ENCODE measurements at places on chromosomes 16 and 17.

DNA sequence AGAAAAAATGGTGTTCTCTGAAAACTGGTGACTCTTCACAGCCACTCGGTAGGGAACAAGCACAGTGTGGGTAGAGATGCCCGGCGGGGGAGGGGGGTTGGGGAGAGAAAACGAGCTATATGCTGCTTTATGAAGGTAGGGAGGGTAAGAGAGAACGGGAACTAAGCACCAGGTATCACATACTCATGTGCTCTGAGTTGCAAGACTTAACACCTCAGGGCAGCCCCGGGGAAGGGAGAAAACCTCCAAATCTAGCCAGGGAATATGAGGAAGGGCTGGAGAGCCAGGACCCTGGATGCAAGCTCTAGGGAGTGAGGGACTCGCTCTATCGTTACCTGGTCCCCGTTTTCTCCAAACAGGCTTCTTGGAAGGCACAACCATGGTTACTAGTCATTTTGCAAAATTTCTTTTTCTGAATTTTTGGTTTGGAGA lies 35.3 kb downstream of the HIC1 start:
- no peak for DNase-seq

DNA sequence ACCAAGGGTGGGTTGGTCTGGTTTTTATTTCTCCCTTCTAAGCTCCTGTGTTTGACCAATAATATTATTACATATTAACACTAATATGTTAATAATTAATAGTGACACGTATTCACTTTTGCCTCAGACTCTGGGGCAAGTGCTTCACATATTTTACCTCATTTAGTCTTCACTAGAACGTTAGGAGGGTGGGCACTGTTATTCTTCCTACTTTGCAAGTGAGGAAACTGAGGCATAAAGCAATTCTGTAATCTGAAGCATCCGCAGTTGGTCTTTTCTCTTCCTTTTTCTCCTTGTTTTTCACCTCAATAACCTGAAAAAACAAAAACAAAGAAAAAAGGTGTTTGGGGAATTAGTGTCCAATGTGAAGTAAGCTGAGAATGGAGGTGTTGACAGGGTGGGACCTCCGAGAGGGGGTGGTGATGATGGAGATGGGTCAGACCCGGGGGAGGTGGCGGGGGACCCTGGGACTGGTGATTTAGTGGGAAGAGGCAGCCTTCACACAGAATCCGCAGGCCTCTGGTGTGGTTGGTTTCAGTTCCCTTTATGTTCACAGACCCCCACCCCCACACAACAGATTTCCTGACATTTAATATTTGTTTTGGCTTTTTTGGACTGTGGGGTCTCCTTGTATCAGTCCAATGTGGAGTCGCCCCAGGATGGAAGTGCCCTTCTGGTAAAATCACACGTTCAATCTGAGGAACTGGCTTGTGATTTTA lies 3.7 kb downstream of the CDH1 start:
- no peak for DNase-seq

- no peak for DNase-seq
These were observed 498 bp downstream of the PKMYT1 start for GRCh38 chr16:2979669-2980226.

DNA sequence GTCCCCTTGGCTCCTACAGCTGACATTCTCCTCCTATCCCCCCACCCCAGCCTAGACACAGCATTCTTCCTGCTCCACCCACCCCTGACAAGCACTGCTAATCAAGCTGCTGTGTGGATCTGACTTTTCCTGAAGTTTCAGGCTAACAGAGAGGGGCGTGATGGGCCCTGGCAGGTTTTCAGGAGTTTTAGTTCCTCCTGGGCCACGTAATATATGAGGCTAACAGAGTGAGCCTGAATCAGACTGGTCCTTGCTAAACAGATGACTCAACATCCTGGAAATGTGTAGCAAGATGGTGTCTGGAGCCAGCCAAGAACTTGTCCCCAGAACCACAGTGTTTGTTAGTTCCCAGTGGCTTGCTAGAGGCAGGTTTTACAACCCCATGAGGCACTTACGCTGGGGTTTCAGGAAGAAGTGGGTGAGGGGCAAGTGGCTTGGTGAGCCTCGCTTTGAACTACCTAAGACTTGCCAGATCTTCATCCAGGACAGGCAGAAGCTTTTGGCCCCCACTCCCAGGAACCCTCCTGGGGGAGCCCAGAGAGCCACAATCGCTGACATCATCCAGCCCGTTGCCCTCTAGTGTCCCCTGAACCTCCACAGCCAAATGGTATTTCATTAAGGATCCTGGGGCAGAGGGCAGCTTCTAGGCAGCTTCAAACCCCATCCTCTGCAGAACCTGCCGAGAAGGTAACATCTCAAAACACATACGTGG lies 15.9 kb downstream of the TMEM92 start:
- peak; percentile 99 for DNase-seq

Measured in AG10803 (cell line).